ENCODE measurements at places on chromosomes 6 and 20.

GRCh38 chr6:8683204-8683603, 247.9 kb upstream of the SLC35B3 start:
- DNase-seq: no peak

- DNase-seq: no peak
Measured at GRCh38 chr6:146277142-146277541, 248.3 kb downstream of the GRM1 start.

DNA sequence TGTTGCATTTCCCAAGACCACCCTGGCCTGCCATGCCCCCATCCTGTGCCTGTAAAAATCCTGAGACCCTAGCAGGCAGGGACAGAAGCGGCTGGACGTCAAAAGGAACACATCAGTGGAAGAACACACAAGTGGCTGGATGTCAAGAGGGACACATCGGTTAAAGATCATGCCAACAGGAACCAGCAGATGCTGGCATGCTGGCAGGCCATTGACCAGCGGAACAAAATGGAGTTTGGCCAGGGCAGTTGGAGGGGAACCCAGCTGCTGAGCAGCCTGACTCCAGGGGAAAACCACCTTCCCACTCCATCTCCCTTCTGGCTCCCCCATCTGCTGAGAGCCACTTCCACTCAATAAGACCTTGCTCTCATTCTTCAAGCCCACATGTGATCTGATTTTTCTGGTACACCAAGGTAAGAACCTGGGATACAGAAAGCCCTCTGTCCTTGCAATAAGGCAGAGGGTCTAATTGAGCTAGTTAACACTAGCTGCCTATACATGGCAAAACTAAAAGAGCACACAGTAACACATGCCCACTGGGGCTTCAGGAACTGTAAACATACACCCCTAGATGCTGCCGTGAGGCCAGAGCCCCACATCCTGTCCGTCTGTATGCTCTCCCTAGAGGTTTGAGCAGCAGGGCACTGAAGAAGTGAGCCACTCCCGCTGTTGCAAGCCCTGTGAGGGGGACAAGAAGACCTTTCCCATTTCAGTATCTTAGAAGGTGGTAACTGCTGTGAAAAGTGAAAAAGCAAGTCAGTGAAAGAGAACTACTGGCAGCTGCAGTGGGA, 4.2 kb upstream of the TSBP1 start:
- DNase-seq: no peak

- DNase-seq: no peak
Measured at GRCh38 chr6:156109713-156110112, 654.1 kb upstream of the NOX3 start.

- DNase-seq: no peak
Measured at GRCh38 chr20:39632176-39632575, 670.0 kb downstream of the DHX35 start.

GRCh38 chr6:137769797-137770362, 97.2 kb upstream of the TNFAIP3 start:
- DNase-seq: no peak

GRCh38 chr20:64108731-64109681, 1.6 kb upstream of the NPBWR2 start:
- no peak for DNase-seq

- peak; percentile 40 for DNase-seq
Measured at GRCh38 chr20:45798935-45799642, 7.3 kb downstream of the DNTTIP1 start.

GRCh38 chr6:45448417-45449389, 71.0 kb upstream of the SUPT3H start:
- no peak for DNase-seq

GRCh38 chr20:62054451-62054953, 11.2 kb downstream of the TAF4 start:
- DNase-seq: no peak

DNA sequence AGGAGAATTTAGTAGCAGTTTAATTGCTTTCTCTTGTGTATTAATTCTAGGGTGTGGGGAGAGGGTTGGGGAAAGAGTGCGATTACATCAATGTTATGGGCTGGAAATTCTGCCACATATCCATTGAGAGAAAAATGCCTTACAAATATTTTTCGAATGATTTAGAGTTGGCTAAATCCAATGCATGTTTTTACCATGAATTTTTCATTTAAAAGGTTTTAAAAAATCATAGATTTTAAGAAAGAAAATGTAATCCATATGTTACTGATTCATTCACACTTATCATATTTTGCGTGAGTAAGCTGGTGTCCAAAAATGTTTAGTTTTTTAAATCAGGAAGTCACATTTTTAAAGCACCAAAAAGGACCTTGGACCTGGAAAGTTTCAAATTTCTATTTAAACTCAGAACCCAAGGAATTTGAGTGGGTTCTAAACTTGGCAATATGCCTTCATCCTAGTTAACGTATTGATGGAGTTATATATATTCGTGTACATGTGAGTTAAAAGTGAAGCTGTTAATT, 627.4 kb upstream of the CITED2 start:
- no peak for DNase-seq

GRCh38 chr6:44169886-44170570, 11.4 kb downstream of the CAPN11 start:
- DNase-seq: no peak

GRCh38 chr6:36033935-36034334, 6.3 kb downstream of the MAPK14 start:
- peak; percentile 15 for DNase-seq

GRCh38 chr20:59084041-59084850, 41.7 kb upstream of the PRELID3B start:
- no peak for DNase-seq

DNA sequence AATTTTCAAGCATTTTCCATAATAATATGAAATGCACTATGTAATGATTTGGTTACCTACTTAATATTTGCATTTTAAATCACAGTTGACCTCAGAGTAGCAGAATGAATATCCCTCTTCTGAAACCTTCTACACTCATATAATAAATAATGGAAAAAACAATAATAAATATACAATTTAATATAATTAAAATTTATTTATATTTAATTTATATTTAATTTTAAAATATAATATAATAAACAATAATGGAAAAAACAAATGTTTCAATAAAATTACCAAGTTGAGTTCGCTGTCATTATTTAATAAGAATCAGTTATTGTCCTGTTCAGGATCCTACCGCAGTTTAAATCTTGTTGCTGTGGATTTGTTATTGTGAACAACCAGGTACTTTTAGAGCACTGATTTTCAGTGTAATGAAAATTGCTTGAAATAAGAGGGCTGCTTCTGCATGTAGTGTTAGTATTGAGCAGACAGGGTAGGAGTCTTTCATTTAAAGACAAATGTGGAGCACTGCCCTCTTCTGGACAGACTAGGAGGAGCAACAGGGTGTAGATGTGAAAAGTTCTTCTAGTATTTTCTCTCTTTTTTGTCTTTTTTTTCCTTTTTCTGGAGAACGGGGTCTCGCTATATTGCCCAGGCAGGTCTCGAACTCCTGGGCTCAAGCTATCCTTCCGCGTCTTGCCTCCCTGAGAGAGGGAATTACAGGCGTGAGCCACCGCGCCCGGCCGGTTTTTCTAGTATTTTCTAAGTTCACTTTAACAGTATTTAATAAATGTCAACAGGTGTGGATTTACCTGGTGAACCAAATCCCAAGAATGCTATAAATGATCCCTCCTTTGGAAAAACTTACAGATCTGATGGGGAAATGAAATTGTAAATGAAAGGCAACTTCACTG, 13.6 kb downstream of the TRAPPC3L start:
- DNase-seq: peak; percentile 53

GRCh38 chr20:62723351-62723750, 14.7 kb downstream of the NTSR1 start:
- DNase-seq: no peak

GRCh38 chr6:48429021-48429420, 318.0 kb upstream of the PTCHD4 start:
- DNase-seq: no peak

- DNase-seq: no peak
Measured at GRCh38 chr20:49030954-49031619, 15.0 kb upstream of the CSE1L start.

- DNase-seq: no peak
Measured at GRCh38 chr20:25247518-25247955, 348 bp upstream of the PYGB start.
